Hematopoietic multipotent progenitor cell treated with erythropoietin and hydrocortisone succinate and interleukin-3 and kit ligand, for 15 days (in vitro differentiated cells): ENCODE measurements at places on chromosomes 5 and 9.

DNA sequence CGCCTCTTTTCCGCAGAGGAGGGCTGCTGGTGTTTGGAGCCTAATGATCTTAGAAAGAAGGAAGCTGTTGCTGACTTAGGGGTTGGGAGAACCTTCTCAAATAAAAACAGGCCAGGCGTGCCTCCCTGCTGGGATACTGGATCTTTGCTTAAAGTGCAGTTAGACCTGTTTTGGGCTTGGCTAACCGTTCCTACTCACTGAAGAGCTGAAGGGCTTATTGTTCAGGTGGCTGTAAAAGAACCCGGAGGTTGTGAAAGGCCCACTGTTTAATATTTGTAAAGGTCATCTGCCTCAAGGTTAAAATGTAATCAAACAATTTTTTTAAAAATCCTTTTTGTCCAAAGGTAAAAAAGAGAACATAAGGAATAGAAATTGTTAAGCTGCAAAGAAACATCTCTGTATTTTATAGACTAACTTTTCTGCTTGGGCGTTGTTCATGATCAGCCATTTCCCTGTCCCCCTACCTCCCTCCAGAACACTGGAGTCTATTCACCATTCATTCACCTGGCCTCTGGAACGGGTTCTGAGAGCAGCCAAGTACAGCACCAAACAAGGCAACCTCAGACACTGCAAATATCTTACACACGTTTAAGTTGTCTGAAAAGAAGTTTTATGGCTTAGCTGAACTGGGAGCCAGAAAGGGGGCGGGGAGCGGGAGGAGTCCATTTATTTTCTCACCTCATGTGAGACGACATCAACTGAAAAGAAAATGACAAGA lies 18.6 kb upstream of the MTMR12 start:
- no peak for DNase-seq

- no peak for DNase-seq
Observed at GRCh38 chr5:53448851-53449250, 31.6 kb upstream of the FST start.

GRCh38 chr5:39076757-39077728 lies 2.8 kb upstream of the RICTOR start:
- peak; percentile 28 for DNase-seq

DNA sequence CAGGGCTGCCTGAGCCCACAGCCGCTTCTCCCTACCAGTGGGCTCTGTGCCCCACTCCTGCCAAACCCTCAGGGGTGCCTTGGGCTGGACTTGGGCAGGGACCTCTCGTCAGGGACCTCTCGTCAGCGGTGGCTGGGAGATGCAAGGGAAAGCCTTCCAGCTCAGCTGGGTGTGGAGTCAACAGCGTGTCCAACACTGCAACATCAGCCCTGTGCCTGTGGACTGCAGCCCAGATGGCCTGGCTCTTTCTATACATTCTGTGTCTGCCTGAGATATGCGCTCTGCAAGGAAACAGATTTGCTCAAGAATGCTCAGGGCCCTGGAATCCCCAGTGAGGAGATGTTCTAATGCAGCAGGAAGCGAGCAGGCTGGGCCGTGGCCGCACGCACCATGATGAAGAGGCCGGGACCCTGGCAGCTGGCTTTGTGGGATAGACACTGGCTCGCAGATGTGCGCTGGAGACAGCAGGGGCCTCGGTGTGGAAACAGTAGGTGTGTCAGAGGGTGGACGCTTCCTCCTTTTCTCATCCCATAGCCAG lies 85.0 kb upstream of the COL5A1 start:
- DNase-seq, result no peak

DNA sequence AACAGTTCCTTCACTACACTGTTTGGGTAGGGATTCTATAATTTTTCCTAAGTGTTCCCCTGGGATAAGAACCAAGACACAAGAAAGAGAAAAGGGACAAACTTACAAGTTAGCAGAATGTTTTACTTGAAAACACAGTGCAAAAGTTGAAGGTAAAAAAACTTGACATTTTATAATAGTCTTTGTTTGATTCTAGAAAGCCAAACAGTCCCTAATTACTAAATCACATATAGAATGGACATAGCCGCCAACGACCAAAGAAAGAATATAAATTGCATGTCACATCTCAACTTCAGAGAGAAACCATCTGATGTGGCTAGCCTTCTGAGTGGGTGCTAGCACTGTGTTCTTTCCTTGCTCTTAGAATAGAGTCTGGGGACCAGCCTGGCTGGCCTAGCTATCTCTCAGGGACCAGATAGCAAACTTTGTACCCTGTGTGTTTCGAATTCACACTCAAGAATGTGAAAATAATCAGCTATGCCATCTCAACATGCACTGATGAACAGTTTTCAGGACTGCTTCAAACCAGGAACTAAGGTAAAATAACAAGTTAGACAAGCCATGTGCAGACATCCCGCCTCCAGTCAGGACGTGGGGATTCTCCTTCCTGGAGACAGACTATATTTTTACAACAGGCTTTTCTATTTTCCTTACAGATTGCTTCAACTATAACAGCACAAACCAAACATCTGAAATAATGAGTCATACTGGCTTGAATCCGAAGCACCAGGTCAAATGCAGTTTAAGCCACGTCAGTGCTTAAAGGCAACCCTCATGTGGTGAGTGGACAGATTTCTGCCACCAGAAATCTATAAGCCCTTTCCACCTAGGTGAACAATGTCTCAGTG lies 53.7 kb downstream of the LHFPL2 start:
- DNase-seq, result no peak

DNA sequence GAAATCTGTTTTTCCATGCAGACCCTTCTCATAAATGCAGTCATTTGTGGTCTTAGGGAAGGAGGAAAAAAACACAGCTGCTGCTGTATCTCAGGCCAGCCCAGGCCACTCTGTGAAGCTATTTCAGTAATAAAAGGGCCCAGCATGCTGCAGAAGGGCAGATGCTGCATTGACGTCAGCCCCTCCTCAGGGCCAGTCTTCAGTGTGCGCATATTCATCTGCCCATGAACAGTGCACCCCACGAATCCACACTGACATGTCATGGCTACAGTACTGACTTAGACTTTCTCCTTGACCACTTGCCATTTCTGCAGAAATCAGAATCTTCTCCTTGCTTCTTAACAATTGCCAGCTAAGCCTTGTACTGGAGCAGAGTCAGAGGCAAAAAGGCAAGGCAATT lies 304.7 kb downstream of the GABRG2 start:
- no peak for DNase-seq

- no peak for DNase-seq
Observed at GRCh38 chr5:32928761-32929160, 217.6 kb downstream of the NPR3 start.

GRCh38 chr5:113147101-113147508 lies 170.5 kb downstream of the DCP2 start:
- DNase-seq, result no peak

GRCh38 chr5:2699686-2700085 lies 51.8 kb downstream of the IRX2 start:
- DNase-seq, result no peak

DNA sequence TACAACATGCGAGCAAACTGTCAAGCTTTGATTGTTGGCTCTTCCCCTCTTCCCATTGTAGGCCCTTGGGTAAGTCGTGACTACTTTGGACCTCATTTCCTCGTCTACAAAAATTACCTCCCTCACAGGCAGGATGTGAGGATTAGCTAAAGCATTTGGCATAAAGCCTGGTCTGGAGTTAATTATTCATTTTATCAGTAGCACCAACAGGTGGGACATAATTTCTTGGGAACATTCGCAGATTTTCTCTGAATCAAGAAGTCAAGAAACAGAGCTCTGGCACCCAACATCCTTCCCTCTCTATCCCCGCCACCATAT lies 39.9 kb upstream of the SEMA6A start:
- no peak for DNase-seq

DNA sequence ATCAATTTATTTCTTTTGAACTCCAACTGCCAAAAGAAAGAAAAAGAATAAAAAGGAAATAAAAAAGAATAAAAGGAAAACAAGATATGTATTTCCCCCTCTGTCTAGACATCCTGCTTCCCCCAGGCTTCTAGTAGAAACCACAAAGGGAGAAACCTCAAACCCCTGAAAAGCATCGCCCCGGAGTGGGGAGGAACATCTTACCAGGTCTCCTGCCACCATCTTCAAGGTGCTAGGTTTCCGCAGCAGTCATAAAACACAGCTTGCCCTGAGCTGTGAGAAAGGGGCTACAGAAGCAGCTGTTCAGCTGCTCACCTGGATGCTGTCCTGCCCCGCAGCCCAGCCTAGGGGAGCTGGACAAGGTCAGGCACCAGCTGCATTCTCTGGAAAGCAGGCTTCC lies 487.7 kb downstream of the GADD45G start:
- no peak for DNase-seq

- no peak for DNase-seq
Observed at GRCh38 chr9:38690574-38690973, 29.4 kb downstream of the FAM240B start.

DNA sequence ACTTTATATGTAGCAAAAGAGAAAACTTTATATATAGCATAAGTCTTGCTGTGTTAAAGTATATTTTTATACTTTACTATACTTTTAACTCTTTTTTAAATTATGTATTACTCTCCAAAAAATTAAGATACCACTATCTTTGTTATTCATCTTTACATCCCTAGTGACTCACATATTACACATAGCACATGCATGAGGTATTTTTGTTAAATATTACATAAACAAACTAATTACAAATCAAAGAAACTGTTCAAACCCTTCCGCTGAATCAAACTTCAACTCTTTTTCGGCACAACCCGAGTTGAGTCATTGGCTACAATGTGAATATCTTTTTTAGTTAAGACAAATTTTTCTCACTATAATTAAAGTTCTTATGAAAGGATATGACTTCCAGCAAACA lies 32.1 kb downstream of the NADK2 start:
- DNase-seq, result no peak
